ENCODE measurements at places on chromosomes 6 and 20.

DNA sequence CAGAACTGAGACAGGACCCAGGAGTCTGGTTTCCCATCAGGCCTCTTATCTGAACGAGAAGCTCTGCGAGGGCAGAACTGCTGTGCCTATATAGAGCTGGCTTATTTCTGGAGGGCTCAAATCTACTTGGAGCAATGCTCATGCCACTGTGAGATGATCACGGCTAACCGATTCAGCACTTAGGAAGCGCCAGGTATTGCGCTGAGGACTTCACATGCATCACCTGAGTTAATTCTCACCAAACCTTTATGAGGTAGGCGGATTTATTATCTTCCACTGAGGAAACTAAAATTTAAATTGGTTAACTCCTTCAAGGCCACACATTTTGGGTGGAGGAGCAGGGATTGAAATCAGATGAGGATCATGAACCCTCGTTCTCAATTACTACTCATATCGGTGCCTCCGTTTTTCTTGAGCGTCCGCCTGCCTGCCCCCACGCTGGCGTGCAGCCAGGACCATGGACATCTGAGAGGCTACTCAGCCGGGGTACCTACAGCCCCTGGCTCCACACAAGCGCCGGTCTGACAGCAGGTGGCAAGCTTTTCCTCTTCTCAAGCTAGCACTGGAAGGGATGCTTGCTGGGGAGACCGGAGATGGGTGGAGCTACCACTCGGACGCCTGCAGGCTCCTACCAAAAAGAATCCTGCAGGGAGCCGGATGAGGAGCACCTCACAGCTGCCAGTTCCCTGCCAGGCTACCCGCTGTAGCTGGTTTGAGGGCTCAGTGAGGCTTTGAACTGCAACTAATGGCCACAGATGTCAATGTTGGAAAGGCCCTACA is 1.0 kb upstream of the PCIF1 start:
- peak; percentile 75 for DNase-seq

DNA sequence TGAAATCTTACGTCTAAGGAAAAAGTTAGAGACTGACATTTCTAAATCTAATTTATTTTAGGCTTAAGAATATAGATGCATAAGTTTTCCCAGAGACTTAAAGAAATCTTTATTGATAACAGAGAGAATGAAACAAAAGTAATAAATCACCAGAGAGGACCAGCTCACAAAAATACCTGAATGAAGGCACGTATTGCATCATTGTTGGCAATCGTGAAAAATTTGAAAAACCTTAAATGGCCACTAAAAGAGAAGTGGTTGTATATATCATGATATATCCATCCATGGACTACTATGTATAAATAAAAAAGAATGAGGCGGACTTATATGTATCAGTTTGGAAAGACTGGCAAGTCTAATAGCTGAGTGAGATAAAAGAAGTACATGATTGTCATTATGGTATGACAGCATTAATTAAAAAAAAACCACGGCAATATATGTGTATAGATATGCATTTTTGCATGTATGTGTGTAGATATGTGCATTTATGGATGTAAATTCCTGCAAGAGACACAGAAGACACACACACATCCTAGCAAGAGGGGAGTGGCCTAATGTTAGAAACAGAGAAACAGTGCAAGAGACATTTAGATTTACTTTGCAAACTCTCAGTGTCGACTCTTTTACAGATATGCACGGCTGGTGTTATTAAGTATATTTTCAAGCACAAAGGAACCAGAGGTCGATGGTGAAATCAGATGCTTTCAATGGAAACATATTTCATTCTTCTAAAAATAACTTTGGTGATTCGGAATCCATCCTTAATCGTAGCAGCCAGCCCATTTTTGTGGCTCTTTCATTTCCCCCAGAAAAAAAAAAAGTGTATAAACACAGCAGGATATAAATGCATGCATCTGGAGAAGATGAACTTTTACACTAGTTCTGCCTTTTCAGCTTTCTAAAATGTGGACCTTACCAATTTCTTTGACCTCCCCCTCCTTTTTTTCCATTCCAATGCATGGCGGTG is 156.1 kb upstream of the SALL4 start:
- DNase-seq = no peak

- DNase-seq = no peak
These were observed 92.1 kb upstream of the SPTLC3 start for GRCh38 chr20:12916699-12917098.

GRCh38 chr20:33687993-33688937 is 2.1 kb upstream of the E2F1 start:
- no peak for DNase-seq

DNA sequence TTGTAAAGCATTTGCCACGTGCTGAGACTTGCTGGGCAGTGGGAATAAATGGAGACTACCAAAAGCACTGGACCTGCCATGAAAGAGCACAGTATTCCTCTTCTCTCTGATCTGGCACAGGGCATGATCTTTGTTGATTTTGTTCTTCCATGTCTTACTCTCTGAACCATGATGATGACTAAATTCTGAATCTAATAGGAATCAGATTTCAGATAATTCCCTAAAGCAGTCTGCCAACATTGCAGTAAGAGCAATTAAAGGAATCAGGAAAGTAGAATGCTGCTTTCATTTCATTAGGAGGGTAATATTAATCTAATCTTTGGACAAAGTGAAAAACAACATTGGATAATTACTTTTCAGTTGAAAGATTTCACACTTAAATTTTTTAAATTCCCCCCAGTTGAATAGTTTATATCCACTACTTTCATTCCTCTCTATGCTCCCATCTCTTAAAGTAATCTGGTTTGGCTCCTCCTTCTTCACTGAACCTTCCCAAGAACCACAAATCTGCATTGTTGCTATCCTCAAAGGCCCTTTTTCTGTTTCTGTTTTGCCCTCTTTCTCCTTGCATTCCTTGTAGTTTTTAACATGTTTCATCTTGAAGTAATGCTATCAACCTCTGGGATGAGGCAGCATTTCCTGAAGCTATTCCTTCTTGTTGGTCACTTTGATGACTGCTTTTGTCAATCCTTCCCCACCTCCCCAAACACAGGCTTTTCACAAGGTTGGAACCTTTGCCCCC is 243.2 kb upstream of the TENT5A start:
- no peak for DNase-seq

GRCh38 chr6:397056-397455 is 5.5 kb downstream of the IRF4 start:
- no peak for DNase-seq
